ENCODE measurements at places on chromosomes 3 and 15.
A peak's percentile ranks its signal among the peaks of the same experiment; 100 is the strongest.

DNA sequence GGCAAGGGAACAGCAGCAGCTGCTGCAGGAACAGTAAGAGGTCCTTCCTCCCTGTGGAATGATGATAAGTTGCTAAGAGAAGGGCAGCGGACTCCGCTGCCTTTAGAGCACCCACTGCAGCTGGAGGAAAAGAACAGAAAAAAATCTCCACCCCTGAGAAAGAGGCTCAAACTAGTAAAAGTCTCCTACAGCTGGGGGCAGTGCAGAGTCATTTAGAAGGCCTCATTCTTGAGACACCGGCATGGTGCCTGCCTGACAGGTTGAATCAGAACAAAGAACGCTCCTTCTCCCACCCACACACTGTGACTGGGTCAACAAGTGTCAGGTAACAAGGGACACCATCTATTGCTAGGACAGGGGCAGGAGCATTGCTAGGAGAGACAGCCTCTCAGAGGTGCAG, 188.4 kb downstream of the ABHD5 start:
- DNase-seq: peak; percentile 19

DNA sequence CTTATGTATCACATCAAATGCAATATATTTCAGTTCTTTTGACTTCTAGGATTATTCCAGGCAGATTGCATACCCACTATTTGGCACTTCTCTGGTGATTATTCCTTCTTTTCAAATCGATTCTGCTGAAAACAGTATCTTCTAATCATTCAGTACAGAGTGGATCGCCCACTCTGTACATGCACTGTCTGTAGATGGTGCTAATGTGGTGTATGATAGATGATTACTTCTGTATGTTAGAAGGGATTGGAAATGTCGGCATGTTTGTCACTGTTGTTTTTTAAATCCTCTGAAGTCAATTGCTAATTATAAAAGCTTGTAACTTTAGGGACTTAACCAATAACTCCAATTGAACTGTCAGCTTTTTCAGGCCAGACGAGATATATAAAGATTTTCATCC, 642.5 kb downstream of the GRM7 start:
- DNase-seq: no peak

DNA sequence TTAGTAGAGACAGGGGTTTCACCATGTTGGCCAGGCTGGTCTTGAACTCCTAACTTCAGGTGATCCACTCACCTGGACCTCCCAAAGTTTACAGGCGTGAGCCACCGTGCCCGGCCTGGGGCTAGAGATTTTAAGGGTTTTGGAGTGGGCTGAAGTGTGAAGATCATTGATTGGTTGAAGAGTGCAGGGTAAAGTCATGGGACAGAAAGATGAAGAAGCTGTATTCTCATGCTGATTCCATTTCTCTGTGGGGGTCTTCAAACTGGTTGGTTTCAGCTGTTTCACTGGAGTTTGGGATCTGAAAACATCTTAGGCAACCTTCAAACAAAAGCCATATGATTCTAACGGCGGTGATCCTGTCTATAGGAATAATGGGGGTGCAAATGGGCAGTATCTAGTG, 52.1 kb downstream of the GATM start:
- DNase-seq: no peak

DNA sequence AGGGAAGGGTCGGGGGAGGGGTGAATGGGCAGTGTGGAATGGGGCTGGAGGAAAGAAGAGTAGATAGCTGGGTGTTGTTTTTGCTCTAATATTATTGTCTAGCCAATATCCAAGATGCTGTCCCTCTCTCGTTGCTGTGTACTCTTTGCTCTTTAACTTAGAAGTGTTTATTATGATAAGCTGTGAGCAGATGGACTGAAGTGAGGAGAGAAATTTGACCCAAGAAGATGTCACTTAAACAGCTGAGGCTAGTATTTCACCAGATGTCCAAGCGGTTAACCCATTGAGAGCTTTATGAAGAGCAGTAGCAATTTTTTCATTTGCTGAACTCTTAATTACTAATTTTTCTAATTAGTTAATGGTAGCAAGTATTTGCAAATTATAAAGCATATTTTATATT, 212.2 kb upstream of the TP63 start:
- DNase-seq: no peak

- DNase-seq: no peak
Measured at GRCh38 chr3:38165722-38166387, 518 bp downstream of the OXSR1 start.

DNA sequence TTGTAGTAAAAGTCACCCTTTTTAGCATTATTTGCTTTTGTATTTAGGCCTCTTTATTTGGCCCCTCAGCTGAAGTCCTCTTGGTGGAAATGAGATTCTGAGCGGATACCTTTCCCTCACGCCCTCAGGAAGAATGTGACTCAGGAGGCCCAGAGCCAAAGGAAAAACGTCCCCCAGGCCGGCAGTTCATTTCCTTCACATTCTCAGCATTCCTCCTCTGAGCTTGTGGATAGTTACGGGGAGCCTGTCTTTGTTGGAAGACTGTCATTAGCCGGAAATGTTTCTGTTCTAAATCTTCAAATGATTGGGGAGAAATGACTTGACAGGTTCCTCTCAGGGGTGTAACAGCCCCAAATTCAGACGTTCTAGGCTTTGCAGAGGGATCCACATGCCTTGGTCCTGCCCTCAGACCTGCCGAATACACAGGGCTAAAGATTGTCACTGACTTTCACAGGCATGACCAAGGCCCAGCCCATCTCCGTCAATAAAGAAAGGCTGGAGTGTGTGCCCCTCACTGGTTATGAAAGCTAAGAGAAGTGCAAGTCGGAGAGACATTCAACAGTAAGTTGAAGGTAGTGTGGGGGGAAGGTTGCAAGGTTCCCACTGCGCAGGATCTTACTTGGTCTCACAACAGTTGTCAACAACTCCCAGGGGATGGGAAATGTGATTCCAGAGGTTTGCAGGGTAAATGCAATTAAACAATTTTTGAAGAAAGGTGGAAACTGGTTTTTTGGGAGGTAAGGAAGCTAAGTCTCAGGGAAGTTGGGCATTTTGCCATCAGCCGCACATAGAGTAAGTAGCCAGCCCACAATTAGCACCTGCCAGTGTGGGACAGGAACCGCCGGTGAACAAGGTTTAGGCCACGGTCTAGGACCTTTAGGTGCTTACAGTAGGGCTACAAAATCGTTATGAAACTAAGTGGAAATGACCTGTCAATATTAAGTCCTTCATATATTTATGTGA, 39.7 kb upstream of the MYZAP start:
- no peak for DNase-seq

DNA sequence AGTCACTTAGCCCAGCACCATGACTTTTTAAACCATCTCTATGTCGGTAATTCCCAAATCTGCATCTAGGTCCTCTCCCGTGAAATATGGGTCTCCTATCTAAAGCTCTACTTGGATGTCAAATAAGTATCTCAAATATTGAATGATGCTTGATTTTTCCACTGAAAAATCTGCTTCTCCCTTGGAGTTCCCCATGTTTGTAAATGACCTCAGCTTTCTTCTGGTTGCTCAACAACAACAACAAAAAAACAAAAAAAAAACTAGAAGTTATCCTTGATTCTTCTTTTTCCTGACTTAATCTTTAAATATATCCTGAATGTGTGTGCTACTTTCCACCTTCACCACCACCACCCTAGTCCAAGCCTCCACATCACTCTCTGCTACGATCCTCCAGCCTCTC, 307.5 kb upstream of the UBE2E2 start:
- DNase-seq: no peak

DNA sequence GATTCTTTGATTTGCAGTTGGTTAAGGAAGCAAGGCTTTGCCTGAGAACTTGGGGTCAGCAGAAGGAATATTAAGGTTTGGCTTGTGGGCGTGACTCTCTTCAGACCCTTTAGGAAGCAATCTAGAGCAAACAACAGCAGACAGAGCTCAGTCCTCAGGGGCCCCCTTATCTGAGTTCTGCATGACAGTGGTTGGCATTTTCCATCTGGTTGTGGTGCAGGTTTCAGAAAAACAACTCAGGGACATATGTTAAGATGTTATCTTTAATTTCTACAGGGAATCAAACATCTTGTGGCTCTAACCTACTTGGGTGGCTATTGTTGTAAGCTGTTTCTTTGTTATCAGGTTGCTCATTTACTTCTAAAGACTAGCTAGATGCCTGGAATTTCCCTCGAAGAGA, 141.4 kb downstream of the VPS8 start:
- DNase-seq: peak; percentile 37

DNA sequence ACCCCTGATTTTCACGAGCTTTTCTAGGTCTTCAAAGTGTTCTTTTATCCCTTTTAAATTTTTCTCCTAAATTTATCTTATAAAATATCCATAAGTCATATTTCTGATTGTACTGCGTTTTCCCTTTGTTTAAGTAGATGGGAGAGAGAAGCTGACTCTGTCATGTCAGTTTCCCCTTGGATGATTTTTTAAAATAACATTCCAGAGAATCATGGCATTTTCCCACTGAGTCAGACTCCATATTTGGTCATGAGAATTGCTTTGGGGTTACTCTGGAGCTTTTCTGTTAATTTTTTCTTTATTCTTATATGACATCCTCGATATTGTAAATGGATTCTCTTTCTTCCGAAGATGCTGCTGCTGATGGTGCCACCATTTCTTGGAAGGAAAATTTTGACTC, 28.6 kb upstream of the UMPS start:
- DNase-seq: no peak

GRCh38 chr3:156721687-156722618, 47.6 kb downstream of the TIPARP start:
- no peak for DNase-seq

DNA sequence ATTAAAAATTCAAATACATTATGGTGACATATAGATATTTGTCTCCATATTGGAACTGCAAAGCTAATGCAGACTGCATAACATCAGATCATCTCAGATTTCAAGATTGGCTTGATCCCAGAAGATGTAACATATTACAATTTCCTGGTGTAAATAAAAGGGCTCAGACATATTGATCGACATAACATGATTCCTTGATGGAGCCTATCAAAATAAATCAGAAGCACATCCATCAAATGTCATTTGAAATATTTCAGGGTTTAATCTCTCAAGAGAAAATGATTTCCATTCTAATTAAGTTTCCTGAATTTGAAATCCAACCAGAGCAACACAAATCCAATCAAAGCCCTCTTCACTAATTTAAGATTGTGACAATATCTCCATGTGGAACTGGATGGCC, 75.1 kb upstream of the UNC13C start:
- DNase-seq: no peak

DNA sequence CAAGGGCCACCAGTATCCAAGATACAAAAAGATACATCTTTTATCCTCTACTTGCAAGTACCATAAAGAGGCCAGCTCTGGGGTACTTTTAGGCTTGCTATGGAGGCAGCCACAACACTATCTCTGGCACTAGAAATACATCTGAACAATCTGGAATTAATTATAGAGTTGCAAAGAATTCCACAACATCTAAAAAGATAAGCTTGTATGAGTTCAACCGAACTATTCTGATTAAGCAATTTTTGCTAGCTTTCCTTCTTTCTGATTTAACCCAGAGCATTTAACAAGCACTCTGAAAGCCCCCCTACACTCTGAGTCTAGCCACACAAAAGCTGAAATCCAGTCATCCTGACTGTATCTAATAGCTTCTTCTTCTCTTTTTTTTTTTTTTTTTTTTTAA, 95.4 kb downstream of the FRMD5 start:
- no peak for DNase-seq

DNA sequence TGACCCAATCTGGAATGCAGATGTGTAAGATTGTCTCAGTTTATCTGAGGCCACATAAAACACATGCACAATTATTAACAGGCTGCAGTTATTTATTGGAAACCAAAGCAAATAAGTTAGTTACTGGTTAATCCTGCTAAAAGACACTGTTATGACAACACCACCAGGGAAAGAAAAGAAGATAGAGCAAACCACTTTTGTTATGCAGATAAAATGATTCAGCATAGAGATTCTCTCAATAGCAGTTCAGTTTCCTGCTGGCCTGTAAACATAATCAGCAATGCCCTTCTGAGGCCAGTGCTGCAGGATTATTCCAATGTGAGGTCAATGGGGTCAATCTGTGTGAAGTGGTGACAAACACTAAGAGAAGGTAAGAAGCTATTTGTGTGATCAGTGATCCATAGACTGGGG, 244.4 kb downstream of the ZBTB20 start:
- DNase-seq: peak; percentile 29

DNA sequence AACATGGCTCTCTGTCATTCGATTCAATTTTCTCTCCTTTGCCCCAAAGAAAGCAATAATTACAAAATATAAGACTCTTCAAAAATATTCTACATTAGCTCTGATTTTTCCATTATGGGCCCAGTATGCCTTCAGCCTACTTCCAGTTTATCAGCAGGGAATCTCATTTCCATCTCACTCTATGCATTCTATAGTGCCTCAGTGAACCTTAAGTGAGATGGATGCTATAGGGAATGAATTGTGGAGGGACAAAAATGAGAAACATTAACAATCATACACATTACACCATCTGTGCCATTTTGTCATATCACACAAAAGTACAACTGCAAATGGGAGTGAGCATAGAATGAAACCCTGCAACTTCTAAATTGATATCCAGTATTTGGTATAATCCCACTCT, 50.7 kb upstream of the TSPAN3 start:
- DNase-seq: no peak

DNA sequence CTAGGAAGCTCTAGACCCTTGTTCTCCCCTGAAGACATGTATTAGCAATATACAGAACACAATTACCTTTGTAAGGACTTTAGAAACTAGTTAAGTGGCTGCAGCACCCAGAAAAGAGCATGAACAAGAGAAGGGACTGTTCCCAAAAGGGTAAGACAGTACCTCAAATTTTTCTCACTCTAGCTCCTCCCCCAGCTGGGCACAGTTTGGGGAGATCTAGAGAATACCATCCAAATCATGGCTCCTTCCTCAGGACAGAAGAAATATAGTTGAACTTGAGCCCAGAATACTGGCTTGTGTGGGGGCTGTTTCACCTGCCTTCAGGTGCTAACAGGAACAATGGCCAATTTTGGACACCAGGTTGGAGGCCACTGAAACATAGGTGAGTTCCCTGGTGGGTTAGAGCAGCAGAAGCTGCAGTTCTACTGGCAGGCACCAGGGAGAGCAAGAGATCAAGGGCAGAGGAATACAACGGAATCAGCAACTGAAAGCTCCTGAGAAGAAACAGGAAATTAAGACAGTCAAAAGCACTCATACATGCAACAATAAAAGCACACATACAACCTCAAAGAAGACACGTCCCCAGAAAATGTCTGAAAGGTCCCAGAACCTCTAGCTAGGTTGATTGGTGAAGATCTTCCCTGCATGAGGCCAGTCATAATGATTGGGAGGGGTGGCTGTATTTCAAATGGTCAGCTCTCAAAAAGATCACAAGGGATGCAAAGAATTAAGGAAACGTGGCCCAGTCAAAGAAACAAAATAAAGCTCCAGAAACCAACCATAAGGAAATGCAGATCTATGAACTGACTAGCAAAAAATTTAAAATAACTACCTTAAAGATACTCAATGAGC, 104.9 kb upstream of the ASB14 start:
- DNase-seq: peak; percentile 0

- DNase-seq: no peak
Measured at GRCh38 chr3:181134873-181135272, 145.3 kb upstream of the DNAJC19 start.

GRCh38 chr3:28243424-28244106, 2.1 kb downstream of the CMC1 start:
- no peak for DNase-seq

- DNase-seq: no peak
Measured at GRCh38 chr3:69085168-69085832, 563 bp downstream of the ARL6IP5 start.

GRCh38 chr15:100353449-100353848, 11.7 kb upstream of the ADAMTS17 start:
- no peak for DNase-seq

- no peak for DNase-seq
Measured at GRCh38 chr15:36709653-36710052, 130.2 kb downstream of the CDIN1 start.
